RCC 7860 (cell line): ENCODE measurements at places on chromosomes 1 and 21.
A peak's percentile ranks its signal among the peaks of the same experiment; 100 is the strongest.

- peak; percentile 75 for DNase-seq
These were observed 222.4 kb upstream of the B3GALT2 start for GRCh38 chr1:193408782-193409293.

DNA sequence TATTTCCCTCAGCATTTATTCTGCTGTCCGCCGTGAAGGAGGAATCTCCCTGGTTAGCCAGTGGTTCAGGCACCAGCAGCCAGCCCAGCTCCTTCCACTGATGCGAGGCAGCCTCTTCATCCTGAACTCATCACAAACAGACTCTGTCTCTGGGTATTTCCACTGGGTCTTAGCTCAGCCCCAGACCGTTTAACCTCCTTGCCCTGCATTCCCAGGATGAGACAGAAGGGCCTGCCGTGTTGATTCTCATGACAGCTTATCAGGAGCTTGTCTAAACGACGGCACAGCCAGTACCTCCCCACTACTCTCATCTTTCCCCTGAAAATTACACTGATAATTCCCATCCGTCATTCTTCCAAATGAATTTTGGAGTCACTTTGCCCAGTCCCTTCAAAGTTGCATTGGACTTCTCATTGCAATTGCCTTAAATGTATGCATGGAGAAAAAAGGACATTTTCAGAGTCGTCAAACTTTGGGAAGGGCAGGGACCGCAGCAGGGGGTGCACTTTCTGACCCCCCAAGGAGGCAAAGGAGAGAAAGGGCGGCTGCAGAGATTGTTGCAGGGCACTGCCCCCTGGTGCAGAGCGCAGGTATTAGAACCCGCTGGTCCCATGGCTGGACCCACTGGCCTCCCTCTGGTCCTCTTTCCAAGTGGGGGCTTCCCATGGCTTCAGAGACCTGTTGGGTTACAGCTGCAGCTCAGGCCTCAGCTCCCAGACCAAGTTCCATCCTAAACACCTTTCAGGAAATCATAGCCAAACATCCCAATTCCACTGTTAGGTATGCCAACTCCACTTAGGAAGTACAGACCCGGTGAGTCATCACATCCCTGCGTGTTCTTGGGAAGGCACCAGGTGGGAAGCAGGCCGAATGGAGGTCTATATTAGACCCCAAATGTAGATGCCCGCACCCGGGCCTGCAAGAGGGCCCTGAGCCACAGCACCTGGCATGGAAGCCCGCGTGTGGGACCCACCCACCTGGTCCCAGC, 3.7 kb upstream of the MEGF6 start:
- no peak for DNase-seq

DNA sequence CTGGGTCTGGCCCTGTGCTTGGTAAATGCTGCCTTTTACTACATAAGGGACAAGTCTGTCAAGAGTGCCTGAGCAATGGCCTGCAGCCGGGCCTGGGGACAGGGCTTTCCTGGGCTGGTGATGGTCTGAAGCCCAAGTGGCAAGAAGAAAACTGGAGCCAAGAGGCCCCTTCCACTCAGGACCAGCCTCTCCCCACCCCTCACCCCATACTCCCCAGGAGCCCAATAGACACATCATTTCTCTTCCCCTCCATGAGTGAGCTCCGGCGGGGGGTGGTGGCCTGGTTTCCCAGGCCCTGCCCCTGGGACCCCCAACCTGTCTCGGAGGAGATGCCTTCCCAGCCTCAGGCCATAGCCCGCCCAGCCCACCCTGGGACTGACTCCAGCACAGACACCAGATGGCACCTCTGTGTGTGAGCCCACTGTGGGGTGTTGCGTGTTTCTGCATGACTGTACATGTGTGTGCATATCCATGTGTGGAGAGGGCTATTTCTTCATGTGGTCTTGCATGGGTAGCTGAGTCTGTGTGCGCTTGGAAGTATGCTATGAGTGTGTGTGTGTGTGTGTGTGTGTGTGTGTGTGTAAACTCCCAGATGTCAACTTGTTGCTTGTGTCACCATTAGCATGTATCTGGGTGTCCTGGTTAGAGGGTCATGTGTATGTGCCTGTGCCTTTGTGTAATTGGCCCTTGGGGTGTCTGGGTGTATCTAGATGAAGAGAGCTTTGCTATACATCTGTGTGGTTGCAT, 14.3 kb upstream of the LRP8 start:
- DNase-seq, result no peak

GRCh38 chr1:26959722-26960624, at the start of gene KDF1:
TSS of gene KDF1 (minus strand) at chr1:26960468. CDS start at chr1:26952380, 8,088 bp downstream.
- no peak for DNase-seq

- no peak for DNase-seq
These were observed 19.1 kb upstream of the PRDM16 start for GRCh38 chr1:3049905-3050304.

DNA sequence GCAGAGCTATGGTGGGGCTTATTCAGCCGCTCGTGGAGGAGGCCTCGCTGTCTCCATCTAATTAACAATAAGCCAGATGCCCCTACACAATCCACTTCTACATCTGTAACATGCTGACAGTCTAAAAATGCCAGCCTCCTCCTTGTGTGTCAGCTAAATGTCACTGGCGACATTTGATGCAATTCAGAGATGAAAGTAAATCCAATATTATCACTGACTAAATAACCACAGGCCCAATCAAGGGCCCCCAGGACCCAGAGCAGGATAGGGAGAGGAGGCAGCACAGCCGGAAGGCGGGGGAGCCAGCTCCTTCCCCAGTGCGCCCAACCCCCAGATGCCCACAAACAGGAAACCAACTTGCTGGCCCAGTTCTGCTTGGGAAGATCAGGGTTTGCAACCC, 76.6 kb downstream of the DMRTA2 start:
- DNase-seq, result no peak

GRCh38 chr21:45364468-45365185, 40.3 kb upstream of the COL18A1 start:
- peak; percentile 81 for DNase-seq

DNA sequence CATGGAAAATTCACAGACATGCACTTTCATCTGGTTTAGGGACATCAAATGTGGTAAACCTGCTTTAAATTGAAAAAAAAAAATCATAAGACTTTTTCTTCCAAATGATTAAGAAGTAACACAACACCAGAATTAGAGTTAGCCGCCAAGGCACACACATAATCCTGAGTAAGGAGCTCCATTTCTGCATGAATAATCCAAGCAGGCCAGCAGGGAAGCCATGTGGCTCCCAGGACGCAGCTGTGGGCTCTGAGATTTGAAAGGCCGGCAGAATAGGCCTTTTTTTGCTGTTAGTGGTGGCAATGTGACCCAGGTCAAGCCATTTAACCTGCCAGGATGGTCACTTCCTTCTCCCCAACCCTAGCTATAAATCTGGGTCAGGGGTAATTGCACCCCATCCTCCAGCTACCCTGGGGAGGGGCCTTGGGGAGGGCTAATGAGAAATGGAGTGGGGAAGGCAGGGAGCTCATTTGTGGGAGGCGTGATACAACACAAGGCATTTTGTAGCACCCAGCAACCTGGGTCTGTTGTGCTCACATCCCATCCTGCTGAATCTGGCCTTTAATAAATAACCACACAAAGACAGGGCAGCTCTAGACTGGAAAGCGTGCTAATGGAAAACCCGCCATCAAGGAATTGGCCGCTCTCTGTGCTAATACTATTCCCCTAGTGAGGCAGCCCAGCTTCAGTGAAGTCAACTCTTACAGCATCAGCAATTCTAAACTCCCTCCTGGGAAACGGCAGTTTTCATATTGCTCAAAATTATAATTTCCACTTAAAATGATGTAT, 178.5 kb downstream of the RHOU start:
- no peak for DNase-seq

DNA sequence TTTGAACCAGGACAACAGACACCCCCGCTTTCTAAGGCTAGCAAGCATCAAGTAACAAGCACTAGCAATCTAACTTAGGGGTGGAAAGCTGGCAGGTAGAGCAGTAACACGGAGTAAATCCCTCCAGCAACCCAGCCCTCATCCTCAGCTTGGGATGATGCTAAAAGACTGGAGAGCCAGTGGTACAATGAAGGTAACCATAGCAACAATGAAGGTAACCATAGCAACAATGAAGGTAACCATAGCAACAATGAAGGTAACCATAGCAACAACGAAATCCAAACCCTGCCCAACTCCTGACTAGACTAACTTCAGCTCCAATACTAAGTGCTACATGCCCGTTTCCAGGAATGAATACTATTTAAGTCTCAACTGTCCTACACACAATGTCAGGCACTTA, 22.2 kb upstream of the EIF4G3 start:
- no peak for DNase-seq

- DNase-seq, result peak; percentile 89
These were observed 13.2 kb downstream of the NGF start for GRCh38 chr1:115324649-115325420.

DNA sequence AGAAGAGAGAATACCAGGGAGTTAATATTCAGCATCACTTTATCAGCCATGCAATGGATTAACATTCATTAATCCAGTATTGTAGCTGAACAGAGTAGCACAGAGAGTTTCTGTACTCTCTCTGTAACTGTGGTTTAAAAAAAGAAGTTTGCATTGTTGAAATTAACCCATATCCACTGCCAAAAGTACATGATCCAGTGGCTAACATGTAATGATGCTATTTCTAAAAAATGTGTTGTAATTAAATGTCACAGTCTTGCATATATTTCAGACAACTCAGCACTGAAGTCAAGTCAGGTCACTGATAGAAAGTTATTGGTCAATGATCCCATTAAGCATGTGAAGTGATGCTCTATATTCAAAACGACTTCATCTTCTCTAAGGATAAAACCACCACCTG, 141.3 kb downstream of the NRIP1 start:
- no peak for DNase-seq

- DNase-seq, result no peak
These were observed 54.5 kb downstream of the PCNX2 start for GRCh38 chr1:233240829-233241682.

DNA sequence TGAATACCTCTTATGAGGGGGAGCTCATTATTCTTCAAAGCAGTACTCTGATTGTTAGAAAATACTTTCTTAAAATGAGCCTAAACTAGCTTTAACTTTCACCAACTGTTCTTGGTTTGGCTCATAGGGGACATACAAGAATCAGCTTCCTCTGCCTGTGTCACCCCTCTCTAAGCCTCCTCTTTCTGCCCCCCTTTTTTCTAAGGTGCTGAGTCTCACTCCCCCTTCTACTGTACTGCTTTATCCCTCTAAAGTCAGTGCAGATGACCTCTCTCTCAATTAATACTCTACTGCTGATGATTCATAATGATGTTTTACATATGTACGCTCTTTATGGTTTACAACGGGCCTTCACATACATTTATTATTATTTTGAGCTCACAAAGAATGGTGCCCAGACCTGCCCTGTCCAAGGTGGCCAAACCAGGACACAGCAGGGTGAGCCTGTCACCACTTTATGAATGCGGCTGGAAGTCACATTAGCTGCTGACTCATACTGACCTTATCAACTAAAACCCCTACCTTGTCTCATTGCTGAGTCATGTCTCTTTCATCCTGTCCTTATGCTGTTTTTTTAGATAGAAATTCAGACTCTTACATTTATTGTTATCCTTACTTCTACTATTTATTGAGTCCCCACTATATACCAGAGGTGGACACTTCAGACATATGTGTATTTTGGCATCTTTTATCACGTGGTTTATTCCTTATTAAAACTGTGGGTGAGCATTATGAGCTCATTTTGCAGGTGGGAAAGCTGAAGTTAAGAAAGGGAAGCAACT, 126.9 kb downstream of the RNF220 start:
- DNase-seq, result peak; percentile 89

DNA sequence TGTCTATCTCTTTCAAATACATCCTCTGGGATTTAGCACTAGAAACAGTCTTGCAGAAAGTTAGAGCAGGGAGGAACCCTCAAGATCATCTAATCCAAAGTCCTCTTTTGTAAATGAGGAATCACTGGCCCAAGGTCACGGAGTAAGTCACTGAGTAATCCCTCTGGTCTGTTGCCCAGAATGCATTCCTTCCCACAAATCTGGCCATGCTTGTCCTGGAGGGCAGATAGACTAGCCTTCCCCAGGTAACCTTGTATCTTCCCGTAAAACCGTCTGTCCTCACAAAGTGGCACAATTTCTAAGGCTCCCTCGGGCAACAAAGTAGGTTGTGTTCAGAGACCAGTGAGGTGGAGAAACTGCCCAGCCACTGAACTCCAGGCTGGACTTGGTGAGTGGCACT, 46.2 kb downstream of the DDR2 start:
- peak; percentile 58 for DNase-seq

DNA sequence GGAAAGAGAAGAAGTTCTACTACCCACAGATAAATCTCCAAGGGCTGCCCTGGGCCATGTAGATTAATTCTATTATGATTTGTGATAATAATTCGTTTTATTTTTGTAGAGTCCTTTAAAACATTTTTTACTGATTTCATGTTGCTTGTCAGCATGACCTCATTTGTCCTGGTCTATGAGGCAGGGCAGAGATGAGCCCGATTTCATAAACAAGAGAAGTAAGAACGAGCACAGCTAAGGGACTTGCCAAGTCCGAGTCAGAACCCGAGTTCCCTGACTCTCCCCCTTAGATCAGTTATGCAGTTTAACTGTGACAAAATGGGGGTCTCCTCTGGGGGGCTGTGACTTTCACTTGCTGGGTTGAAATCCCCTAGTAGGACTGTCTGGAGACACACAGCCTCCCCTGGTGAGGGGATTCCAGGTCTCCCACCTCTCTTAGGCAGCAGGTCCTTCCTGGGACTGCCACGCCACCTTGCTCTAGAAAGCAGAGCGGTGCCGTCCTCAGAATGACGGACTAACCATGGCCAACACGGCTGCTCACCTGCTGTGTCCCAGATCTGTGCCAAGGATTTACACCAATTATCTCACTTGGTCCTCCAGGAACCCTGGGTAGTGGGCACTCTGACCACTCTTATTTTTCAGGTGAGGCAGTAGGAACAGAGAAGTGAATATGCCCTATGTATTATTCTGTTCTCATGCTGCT, 31.0 kb upstream of the SOX13 start:
- DNase-seq, result no peak

DNA sequence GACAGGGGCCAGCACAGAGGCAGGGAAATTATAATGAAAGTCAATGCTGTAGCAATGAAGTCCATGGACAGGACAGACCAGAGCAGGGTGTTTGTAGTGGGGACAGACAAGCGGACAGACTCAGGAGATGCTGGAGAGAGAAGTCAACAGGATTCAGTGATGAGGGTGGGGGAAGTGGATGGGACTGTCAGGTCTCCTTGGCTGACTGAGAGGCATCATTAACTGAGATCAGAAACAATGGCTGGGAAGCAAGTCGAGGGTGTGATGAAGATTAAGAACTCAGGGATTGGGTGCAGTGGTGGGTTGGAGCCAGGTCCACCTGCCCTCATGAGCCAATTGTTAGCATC, 25.5 kb downstream of the CD58 start:
- DNase-seq, result no peak

GRCh38 chr1:1325288-1326074, 879 bp downstream of the CPTP start:
- no peak for DNase-seq

- no peak for DNase-seq
These were observed 5.4 kb downstream of the ARTN start for GRCh38 chr1:43938892-43939587.

- DNase-seq, result no peak
These were observed 721 bp downstream of the C1orf54 start for GRCh38 chr1:150273311-150273710.

GRCh38 chr1:10841118-10841517, 44.7 kb upstream of the CASZ1 start:
- no peak for DNase-seq
